Effector memory CD4-positive, alpha-beta T cell (primary cell): ENCODE measurements at places on chromosomes 1 and 21.

DNA sequence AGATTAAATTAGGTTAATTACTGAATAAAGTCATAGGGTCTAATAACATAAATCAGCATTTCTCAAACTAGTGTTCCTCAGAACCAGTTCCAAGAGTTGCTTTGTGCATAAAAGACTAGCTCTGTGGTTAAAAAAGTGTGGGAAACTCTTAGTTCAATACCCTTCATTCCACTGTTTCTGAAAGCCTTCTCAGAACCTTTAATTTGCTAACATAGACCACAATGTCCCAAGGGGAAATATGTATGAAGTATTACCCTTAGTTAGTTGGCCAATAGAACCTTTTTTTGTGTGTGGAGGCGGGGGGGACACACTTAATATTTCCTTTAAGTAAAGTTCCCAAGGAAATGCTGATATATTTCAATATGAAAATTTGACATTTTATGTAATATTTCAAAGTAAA lies 20.4 kb downstream of the ODF2L start:
- no peak for DNase-seq

GRCh38 chr1:157403203-157403602 lies 149.1 kb downstream of the FCRL5 start:
- DNase-seq = no peak

GRCh38 chr1:243883551-243883950 lies 33.5 kb upstream of the AKT3 start:
- DNase-seq = no peak

- no peak for DNase-seq
These were observed 12.0 kb downstream of the MAB21L3 start for GRCh38 chr1:116122955-116123757.

DNA sequence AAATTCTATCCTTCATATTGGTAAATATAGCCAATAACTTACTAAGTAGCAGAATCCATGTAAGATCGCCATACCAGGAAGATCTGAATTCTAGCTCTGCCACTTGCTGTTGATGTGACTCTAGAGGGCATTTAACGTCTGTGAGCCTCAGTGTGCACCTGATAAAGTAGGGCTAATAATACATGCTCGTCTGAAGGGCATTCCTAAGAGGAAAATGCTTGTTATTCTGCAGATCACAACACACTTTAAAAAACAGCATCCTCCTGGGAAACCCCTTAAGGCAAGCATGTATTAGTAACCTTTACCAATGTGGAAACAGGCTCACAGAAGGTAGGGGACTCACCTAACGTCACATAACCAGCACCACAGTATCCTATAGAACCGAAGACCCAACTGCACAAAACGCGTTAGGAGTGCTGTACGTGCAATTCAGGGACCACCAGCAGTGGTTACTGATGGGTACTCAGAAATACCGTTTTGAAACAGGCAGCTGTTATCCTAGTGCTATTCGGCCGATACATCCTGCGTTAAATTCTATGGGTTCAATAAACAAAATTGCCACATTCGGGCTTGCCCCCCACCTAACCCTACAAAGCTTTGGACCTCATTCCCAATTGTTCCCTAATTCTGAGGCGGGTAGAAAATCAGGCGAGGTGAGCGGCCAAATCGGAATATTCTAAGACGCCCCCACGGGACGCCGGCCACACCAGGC lies 758 bp downstream of the DEPDC1 start:
- DNase-seq = no peak
